Nucleus accumbens (tissue), 56 donors: ENCODE measurements at places on chromosomes 4 and X.

- DNase-seq: no peak
These were observed 61.0 kb downstream of the HPRT1 start for GRCh38 chrX:134520860-134521390.

- no peak for DNase-seq
These were observed 29.7 kb downstream of the PARM1 start for GRCh38 chr4:74962584-74962983.

DNA sequence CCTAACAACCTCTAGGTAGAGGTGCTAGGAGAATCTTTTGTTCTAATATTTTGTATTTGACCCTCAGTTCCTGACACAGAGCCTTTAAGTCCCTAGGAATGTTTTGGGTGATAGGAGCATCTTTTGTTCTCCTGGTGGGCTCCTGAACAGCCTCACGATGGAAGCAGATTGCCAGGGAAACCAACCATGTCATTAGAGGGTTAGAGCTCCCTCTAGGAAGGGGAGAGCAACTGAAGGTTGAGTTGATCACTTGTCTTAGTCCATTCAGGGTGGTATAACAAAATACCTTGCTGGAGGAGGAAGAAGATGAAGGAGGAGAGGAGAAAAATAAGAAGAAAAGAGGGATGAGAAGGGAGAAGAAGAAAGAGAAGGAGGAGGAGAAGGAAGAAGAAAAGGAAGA, 9.2 kb downstream of the VCX start:
- DNase-seq: no peak

DNA sequence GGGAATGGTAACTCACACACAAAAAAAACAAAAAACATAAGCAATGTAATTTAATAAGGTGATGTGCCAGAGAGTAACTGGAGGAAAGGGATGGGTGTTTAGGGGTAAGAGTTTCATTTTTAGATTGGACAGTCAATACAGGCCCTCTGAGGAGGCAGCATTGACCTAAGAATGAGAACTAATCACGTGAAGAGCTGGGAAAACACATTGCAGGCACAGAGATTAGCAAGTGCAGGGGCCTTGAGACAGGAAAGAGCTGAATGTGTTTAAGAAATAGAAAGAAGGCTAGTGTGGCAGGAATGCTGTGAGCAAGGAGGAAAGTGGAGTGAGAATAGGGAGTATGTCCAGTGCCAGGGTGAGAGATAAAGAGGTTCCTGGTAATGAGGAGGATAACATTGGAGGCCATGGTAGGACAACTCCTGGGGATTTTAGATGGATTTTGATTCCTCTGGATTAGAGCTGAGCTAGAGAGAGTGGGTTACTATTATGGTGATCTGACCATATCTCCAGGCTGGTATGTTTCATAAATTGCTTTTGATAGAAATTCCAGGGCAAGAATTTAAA, 17.6 kb downstream of the PDLIM5 start:
- no peak for DNase-seq

- DNase-seq: no peak
These were observed 195.6 kb upstream of the TACR3 start for GRCh38 chr4:103915224-103915869.

DNA sequence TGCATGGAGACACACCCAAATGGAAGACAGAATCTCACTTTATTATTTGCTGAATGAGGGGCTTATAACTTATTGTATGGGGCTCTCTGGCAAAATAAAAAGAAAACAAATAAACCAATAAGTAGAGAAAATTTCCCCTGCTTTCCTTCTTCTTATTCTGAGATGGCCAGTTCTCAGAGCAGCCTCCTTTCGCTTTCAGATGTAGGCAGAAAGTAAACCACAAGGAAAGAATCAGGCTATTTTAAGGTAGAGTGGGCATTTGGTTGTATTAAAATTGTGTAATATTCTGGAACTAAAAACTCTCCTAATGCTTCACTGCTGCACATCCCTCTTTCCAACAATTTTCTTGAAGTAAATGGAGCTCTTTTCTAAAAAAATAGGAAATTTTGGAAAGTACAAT, 241.8 kb downstream of the GALNTL6 start:
- DNase-seq: no peak

DNA sequence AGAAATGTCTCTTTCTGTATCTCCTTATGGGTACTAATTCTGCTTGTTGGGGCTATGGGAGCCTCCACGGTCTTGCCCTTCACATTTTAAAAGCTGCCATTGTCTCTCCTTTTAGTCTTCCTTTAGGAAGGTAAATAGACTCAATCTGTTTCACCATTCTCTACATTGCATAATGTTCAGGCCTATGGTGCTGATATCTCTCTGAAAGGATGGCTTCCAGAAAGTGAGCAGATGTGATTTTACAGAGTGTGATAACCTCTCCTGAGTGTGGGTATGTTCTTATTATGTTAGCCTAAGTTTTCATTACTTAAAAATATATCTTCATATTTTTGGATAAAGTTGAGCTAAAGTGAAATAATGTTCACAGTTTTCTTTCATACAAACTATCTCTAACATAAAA, 254.0 kb upstream of the PITX2 start:
- DNase-seq: no peak

DNA sequence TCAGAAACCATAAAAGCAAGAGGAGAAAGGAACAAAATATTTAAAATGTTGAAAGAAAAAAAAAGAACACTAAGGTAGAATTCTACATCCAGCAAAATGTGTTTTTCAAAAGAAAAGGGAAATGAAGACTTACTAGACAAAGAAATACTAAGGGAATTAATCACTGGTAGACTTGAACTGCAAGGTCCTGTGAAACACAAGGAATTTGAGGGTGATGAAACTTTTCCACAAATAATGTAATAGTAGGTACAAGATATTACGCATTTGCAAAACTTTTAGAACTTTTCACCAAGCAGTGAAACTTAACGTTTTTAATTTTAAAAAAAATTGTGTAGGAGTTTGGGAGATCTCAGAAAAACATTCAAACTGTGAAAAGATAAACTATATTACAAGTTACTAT, 180.3 kb upstream of the MAGEB16 start:
- DNase-seq: no peak

- no peak for DNase-seq
These were observed 64.1 kb upstream of the MAD2L1 start for GRCh38 chr4:120130786-120131185.

- peak; percentile 70 for DNase-seq
These were observed 501.6 kb upstream of the SMIM31 start for GRCh38 chr4:164252286-164252685.
